ENCODE measurements at places on chromosomes 6 and 20. TPM values are rescaled to one million over a fixed set of nuclear protein-coding genes. Genes with fewer than 3 reads are reported as not detected.

The JAG1 gene
- total RNA-seq = not detected

The CENPW gene
- 58.9 TPM for total RNA-seq

The SNAP25 gene
- not detected for total RNA-seq

The RAB32 gene
- total RNA-seq = not detected

The RGS17 gene
- not detected for total RNA-seq

The OR2B6 gene
- not detected for total RNA-seq

The ZBTB12 gene
- 1.3 TPM for total RNA-seq

The C2 gene
- total RNA-seq = 1.3 TPM

The DAAM2 gene
- total RNA-seq = not detected

The SIRPG gene
- 90.1 TPM for total RNA-seq

DNA sequence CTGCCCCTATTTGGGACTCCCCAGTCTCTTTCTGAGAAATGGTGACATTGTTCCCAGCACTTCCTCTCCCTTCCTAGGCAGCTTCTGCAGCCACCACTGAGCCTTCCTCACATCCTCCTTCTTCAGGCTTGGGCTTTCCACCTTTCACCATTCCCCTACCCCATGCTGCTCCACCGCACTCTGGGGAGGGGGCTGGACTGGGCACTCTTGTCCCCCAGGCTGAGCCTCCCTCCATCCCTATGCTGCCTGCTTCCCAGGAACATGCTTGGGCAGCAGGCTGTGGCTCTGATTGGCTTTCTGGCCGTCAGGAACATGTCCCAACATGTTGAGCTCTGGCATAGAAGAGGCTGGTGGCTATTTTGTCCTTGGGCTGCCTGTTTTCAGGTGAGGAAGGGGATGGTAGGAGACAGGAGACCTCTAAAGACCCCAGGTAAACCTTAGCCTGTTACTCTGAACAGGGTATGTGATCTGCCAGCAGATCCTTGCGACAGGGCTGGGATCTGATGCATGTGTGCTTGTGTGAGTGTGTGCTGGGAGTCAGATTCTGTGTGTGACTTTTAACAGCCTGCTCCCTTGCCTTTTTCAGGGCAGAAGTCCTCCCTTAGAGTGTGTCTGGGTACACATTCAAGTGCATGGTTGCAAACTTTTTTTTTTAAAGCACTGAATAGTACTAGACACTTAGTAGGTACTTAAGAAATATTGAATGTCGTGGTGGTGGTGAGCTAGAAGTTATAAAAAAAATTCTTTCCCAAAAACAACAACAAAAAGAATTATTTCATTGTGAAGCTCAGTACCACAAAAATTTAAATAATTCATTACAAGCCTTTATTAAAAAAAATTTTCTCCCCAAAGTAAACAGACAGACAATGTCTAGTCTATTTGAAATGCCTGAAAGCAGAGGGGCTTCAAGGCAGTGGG is 2.1 kb upstream of the CDKN1A start:
- H3K36me3 ChIP-seq = peaks cover 13% of the 10 kb centered on the region
- peak overlapping the region; percentile 5 for H3K4me3 ChIP-seq
- H3K27me3 ChIP-seq = peaks cover 15% of the 10 kb centered on the region
- H3K27ac ChIP-seq = peak overlapping the region; percentile 65
- peaks cover 43% of the 10 kb centered on the region for H3K4me1 ChIP-seq

- peak overlapping the region; percentile 81 for H3K27ac ChIP-seq
- peaks cover 45% of the 10 kb centered on the region for H3K4me1 ChIP-seq
- H3K4me3 ChIP-seq = peak overlapping the region; percentile 12
- H3K27me3 ChIP-seq = no peaks in the 10 kb centered on the region
- peaks cover 29% of the 10 kb centered on the region for H3K36me3 ChIP-seq
- DNase-seq = peak; percentile 74
These were observed 32.6 kb upstream of the FAM83D start for GRCh38 chr20:38893565-38894090.

DNA sequence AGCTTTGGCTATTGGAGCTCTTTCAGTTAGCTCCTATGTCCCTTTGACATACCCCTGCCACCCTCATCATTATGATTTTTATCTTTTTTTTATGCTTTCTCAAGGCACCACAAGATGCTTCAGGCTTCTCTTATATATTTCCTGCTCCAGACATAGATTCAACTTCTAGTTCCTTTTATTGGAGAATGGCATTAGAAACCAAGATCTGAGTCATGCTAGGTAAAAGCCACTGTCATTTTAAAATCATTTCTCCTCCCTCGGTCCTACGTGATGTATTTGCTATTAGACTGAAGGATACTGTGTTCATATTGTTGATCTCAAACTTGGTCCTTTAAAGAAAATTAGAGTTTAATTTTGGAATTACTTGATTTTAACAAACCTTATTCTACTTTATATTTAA is 8.3 kb downstream of the TENT5A start:
- DNase-seq = no peak
- no peak overlapping the region for H3K4me3 ChIP-seq
- no peaks in the 10 kb centered on the region for H3K27me3 ChIP-seq

- H3K4me1 ChIP-seq = no peaks in the 10 kb centered on the region
- H3K4me3 ChIP-seq = no peak overlapping the region
- no peak overlapping the region for H3K27ac ChIP-seq
- no peaks in the 10 kb centered on the region for H3K36me3 ChIP-seq
These were observed 567.4 kb upstream of the CITED2 start for GRCh38 chr6:139941826-139942225.

DNA sequence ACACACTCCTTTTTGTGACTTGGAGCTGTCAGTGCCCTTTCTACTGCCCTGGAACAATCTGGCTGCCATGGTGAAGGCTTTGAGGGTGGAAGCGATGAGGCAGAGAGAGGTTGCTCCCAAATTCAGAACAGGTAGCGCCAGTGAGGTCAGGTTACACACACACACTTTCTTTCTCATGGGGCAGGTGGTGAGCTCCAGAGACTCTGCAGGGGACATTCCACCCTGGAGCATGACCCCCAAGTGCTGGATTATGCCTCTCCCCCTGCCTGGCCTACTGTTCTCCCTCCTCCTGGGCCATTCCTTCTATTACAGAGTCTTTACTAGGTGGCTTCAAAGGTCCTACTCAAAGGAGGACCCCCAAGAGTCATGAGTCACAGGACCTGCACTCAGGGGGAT is 98.0 kb downstream of the EYA2 start:
- H3K36me3 ChIP-seq = peaks cover 3% of the 10 kb centered on the region
- no peak for DNase-seq
- no peak overlapping the region for H3K4me3 ChIP-seq
- H3K27ac ChIP-seq = peak overlapping the region; percentile 94

GRCh38 chr6:13012977-13013680 is 296.6 kb downstream of the PHACTR1 start:
- H3K27me3 ChIP-seq = peaks cover 61% of the 10 kb centered on the region
- peak; percentile 20 for DNase-seq
- H3K4me1 ChIP-seq = peaks cover 6% of the 10 kb centered on the region
- H3K36me3 ChIP-seq = peaks cover 2% of the 10 kb centered on the region
- H3K27ac ChIP-seq = no peak overlapping the region

- no peak overlapping the region for H3K4me3 ChIP-seq
- no peaks in the 10 kb centered on the region for H3K4me1 ChIP-seq
- no peak overlapping the region for H3K27ac ChIP-seq
- no peaks in the 10 kb centered on the region for H3K36me3 ChIP-seq
These were observed 270.4 kb upstream of the RSPO3 start for GRCh38 chr6:126848119-126848518.

GRCh38 chr20:50921803-50922501 is 9.3 kb downstream of the ADNP start:
- H3K4me1 ChIP-seq = peaks cover 48% of the 10 kb centered on the region
- H3K27me3 ChIP-seq = no peaks in the 10 kb centered on the region
- DNase-seq = no peak
- H3K4me3 ChIP-seq = no peak overlapping the region
- peaks cover 42% of the 10 kb centered on the region for H3K36me3 ChIP-seq

- H3K27ac ChIP-seq = no peak overlapping the region
- DNase-seq = no peak
- H3K36me3 ChIP-seq = no peaks in the 10 kb centered on the region
These were observed 89.4 kb upstream of the PDE10A start for GRCh38 chr6:165752451-165752850.

- no peaks in the 10 kb centered on the region for H3K36me3 ChIP-seq
- peaks cover 66% of the 10 kb centered on the region for H3K27me3 ChIP-seq
- H3K4me3 ChIP-seq = no peak overlapping the region
- peaks cover 2% of the 10 kb centered on the region for H3K4me1 ChIP-seq
- no peak for DNase-seq
- no peak overlapping the region for H3K27ac ChIP-seq
These were observed 18.3 kb downstream of the SIM1 start for GRCh38 chr6:100446115-100447080.

- no peak overlapping the region for H3K27ac ChIP-seq
- H3K27me3 ChIP-seq = no peaks in the 10 kb centered on the region
- no peak overlapping the region for H3K4me3 ChIP-seq
- H3K4me1 ChIP-seq = no peaks in the 10 kb centered on the region
- no peaks in the 10 kb centered on the region for H3K36me3 ChIP-seq
These were observed 46.4 kb upstream of the CAP2 start for GRCh38 chr6:17347012-17347411.

DNA sequence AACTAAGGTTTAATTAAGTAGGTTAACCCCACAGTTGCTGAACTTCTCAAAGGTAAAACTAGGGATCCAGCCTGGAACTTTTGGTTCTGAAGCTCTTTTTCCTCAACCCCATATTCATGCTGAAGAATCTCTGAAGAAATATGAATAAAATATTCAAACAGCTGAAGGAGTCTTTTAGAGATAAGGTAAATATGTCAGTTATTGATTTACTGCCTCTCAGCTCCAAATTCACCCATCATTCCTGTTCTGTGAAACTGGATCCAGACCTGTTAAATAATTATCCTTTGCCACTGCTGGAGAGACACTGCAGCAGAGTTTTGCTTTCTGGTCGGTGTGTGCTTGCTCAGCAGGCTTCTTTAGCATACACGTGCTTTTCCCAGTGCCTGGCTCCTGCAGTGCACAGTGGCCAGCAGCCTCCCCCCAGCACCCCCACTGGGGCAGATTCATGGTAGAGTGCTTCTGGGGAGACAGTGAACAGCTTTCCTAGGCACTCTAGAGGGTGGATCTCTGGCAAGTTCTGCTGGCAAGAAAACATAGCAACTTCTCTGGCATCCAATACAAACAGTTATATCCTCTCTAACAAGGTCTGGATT is 62.0 kb upstream of the BCLAF1 start:
- no peaks in the 10 kb centered on the region for H3K36me3 ChIP-seq
- no peak overlapping the region for H3K27ac ChIP-seq
- H3K4me3 ChIP-seq = no peak overlapping the region
- H3K27me3 ChIP-seq = peaks cover 2% of the 10 kb centered on the region
- H3K4me1 ChIP-seq = no peaks in the 10 kb centered on the region

GRCh38 chr6:14117158-14118090 is at the start of gene CD83:
TSS of gene CD83 (plus strand) at chr6:14117772. CDS start at chr6:14117812, 40 bp downstream.
- peak; percentile 81 for DNase-seq
- peaks cover 16% of the 10 kb centered on the region for H3K36me3 ChIP-seq
- H3K27ac ChIP-seq = peak within 1 kb of the TSS; percentile 96

- no peaks in the 10 kb centered on the region for H3K27me3 ChIP-seq
- no peak overlapping the region for H3K4me3 ChIP-seq
- no peaks in the 10 kb centered on the region for H3K4me1 ChIP-seq
- H3K27ac ChIP-seq = no peak overlapping the region
These were observed 20.7 kb downstream of the TXLNB start for GRCh38 chr6:139271056-139271455.

GRCh38 chr6:36508532-36508931 is 38.7 kb downstream of the STK38 start:
- H3K4me1 ChIP-seq = peaks cover 22% of the 10 kb centered on the region
- DNase-seq = no peak
- no peak overlapping the region for H3K4me3 ChIP-seq
- H3K27ac ChIP-seq = no peak overlapping the region
- no peaks in the 10 kb centered on the region for H3K27me3 ChIP-seq

DNA sequence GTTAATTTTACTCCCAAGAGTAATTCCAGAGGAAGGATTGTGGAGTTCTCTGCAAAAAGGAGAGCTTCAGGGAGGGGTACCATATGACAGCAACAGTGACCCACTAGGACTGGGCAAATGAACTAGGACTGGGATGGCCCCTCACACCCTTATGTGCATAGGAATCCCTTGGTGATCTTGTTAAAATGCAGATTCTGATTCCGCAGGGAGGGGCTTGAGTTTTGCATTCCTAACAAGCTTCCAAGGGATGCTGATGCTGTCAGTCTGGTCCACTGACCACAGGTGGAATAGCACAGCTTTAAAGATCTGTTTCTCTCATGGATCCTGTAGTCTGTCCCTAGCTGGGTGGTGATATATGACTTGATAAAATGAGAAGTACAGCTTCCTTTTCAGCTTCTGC is 6.3 kb upstream of the FOXA2 start:
- H3K4me3 ChIP-seq = no peak overlapping the region
- no peaks in the 10 kb centered on the region for H3K36me3 ChIP-seq
- H3K4me1 ChIP-seq = no peaks in the 10 kb centered on the region
- H3K27ac ChIP-seq = no peak overlapping the region
- peaks cover 46% of the 10 kb centered on the region for H3K27me3 ChIP-seq
- DNase-seq = no peak

Measured in activated CD4-positive, alpha-beta T cell treated with anti-CD3 and anti-CD28 coated beads, Interleukin-2, amount 10 ng/mL, durations not matched to agents 7 days and 5 days (primary cell).